Vagina (tissue), 2 donors: ENCODE measurements at places on chromosomes 1 and 21.

- DNase-seq: no peak
Measured at GRCh38 chr1:242081446-242081845, 82.5 kb upstream of the MAP1LC3C start.

DNA sequence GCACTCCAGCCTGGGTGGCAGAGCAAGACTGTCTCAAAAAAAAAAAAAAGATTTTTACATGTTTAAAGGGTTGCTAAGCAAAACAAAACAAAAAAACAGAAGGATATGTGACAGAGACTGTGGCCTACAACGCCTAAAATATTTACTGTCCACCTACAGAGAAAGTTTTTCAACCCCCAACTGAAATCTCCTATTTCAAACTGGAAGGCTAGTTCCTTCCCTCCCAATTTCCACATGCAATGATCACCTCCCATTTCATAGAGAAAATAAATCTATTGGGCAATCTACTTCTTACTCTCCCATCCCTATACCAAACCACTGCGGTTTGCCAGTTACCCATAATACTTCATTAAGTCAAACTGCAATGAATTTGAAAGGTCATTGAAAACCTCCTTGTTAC lies 74.2 kb downstream of the ST3GAL3 start:
- no peak for DNase-seq

DNA sequence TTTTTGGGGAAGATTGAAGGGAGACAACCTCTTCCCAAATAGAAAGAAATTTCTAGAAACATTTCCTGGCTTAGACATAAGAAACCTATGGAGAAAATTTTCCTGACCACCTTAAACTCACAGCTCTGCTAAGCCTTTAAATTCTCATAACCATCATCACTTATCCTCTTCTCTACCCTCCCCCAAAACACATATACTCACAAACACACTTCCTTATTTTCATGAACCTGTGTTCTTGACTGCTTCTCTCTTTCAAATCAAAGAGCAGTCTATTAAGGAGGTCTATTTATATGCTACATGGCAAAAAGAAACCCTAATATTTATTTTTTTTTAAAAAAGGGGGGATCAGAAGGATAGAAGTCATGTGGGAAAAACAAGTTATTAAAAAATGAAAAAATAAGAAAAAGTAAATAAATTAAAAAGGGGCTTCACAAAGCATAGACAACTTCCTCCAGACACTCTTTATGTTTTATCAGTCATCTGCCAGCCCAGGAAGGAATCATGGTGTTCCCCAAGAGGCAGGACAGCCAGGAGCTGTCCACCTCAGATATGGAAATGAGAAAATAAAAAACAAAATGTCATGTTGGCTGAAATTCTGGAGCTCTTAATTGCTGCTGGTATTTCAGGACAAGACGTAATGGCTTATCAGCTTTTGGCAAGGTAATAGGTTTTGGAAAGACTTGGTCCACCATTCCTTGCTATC lies 12.8 kb upstream of the RGS2 start:
- no peak for DNase-seq

GRCh38 chr1:109971559-109971958 lies 13.0 kb upstream of the AHCYL1 start:
- DNase-seq: no peak

- no peak for DNase-seq
Measured at GRCh38 chr1:241834733-241835377, 13.1 kb upstream of the EXO1 start.

- DNase-seq: no peak
Measured at GRCh38 chr1:2894381-2895041, 93.0 kb upstream of the TTC34 start.

DNA sequence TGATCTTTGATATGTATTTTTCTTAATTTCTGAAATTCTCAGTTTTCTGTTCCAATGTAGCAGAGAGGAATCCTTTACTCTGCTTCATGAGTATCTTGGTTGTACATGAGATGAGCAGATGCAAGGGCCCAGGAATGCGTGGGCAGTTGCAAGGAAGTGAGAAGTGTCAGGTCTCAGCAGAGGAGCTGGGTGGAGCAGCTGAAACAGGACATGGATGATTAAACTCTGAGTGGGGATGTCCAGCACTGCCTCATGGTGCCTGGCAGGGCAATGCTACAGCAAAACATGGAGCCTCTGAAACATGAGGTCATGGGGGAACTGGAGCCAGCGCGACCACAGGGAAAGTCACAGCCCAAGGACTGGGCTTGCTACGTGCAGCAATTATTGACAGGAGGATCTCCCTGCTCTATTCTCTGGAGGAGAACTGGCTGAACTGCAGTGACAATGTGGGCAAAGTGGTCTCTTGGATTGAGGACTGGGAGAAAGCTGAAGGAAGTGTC lies 48.4 kb downstream of the COLGALT2 start:
- DNase-seq: no peak

GRCh38 chr1:152761609-152762213 lies 3.9 kb downstream of the KPRP start:
- DNase-seq: no peak

DNA sequence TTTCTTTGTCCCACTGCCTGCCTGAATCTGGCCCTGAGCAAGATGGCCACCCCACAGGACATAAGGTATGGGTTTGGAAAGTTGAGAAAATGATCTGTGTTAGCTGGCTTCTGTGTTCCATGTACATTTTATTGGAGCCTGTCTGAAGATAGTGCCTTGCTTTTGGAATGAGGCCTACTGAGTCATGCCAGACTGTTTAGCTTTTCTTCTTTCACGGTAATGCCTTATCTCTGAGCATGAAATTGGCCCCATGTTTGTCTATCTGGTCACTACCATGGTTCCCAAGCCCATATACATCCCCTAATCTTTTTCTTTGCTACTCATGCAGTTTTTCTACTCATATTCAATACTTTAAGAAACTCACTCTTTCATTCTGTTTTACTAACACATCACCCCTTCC lies 85.1 kb upstream of the LMO4 start:
- no peak for DNase-seq

GRCh38 chr21:44337941-44338895 lies 972 bp downstream of the CFAP410 start:
- DNase-seq: no peak

- no peak for DNase-seq
Measured at GRCh38 chr1:175377394-175377793, 184.8 kb upstream of the KIAA0040 start.

DNA sequence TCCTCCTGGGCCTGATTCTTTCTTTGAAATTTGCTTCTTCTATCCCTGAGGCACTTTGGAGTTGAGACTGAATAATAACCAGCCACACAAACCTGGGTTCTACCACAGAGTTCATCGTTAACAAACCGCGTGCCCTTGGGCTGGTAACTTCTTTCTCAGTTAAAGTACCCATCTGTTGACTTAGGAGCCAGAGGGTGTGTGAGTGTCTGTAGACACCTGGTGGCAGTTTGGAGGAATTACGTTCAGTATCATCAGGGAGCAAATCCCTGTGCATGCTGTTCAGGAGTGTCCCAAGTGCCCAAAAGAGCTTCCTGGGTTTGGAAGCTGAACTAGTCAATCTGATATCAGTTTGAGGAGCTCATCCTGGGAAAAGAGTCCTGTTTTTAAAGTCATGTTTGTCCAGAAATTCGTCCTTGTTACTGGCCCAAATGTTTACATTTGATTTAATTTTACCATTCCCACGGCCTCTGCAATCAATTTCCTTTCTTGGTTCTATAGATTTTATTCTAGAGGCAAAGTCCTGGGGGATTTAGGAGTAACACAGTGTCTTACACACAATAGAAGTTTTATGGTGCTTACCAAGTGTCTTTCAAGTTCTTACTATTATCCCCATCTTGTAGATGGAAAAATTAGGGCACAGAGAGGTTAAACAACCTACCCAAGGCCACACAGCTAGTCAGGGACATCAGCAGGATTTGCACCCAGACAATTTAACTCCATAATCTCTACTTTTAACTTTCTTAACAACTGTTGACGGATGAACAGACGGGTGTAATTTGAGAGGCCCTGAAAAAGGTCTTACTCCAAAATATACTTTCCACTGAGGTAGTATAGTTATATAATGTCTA lies 26.7 kb upstream of the RPTN start:
- DNase-seq: no peak

DNA sequence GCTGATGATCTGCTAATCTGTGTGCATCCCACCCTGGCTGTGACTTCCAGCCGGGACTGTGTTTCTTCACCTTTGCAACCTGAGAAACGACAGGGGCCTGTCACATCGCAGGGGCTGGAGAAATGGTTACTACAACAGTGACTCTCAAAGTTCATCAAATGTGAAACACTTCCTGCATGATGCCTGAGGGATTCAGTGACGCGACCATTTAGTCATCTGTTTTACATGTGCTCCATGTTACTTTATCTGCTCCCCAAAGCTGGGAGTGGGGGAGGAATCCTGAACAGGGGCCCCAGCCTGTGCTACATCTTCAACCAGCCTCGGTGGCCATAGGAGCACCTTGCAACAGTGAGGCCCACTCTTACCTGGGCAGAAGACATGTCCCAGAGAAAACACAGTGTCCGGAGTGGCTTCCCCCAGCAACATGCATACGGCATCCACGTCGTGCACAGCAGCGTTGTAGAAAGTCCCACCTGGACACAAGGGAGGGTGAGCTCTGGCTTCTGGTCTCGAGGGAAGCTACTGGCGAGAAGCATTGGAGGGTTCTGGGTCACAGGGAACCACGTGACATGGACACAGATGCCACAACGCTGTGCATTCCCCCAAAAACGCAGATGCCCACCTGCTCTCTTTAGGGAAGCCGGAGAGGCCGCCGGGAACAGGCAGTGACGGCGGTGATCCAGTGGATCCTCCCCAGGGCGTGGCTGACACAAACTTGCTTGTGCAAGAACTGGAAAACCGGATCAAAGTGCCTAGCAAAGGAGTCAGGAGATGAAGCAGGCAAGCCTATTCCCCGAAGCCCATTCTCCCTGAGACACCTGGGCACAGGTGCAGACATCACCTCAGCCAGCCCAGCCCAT lies 9.6 kb upstream of the CCDC27 start:
- no peak for DNase-seq
